Hematopoietic multipotent progenitor cell treated with erythropoietin and hydrocortisone succinate and interleukin-3 and kit ligand, for 17 days (in vitro differentiated cells): ENCODE measurements at places on chromosomes 5 and 9.

GRCh38 chr5:120388016-120388781, 75.9 kb upstream of the PRR16 start:
- no peak for DNase-seq

DNA sequence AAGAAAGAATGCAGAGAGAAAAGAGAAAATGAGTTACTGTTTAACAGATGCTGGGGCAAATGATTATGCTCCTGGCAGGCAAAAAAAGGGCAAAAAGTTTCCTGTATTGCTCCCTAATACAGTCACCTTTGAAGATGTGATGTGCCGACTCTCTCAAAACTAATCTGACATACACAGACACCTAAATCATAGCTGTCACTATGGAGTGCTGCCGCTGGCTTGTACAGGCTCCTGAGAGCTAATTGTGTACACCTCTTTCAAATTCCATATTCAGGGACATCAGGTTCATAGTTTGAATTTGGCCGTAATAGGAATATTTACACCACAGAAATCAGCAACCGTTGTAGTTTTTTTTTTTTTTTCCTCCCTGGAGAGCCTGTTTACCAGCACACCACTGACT, 12.4 kb upstream of the FOCAD start:
- DNase-seq: no peak

GRCh38 chr5:170630226-170630625, 126.4 kb downstream of the KCNIP1 start:
- DNase-seq: no peak

- DNase-seq: no peak
Observed at GRCh38 chr9:3332802-3333201, 193.0 kb downstream of the RFX3 start.

- DNase-seq: no peak
Observed at GRCh38 chr5:77087484-77088261, 588 bp upstream of the ZBED3 start.

- no peak for DNase-seq
Observed at GRCh38 chr5:93349613-93350012, 231.4 kb downstream of the NR2F1-AS1 start.

DNA sequence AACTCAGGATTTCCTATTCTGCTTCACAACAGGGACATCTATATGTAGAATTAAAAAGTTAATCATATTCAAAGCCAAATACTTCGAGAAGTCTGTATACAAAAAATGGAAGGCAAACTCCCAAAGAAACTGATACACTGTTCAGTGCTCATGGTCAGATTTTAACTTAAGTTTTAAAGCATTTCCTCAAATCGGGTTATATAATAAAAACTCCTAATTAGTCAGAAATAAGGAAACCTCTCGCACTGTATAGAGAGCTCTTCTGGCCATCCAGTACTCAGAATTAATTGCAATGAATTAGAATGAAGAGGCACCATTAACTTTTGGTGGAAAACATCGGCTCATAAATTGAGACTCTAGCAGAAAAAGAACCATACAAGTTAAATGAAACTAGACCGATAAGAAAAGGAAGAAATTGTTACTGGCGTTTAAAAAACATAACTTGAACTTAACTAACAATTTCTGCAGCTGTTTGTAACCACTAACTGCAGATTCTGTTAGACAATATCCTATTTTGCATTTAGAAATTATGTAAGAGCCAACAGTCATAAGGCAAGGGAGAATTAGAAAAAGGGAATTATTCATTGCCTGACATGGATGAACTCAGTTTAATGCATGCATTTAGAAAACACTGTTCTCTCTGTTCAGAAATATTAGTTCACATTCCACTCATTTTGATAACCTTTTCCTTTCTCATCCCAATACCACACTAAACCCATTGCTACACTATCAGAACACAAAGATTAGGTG, 96.6 kb downstream of the FNBP1 start:
- no peak for DNase-seq

- DNase-seq: peak; percentile 53
Observed at GRCh38 chr5:171484460-171484899, 65.0 kb downstream of the FGF18 start.

- no peak for DNase-seq
Observed at GRCh38 chr5:94024101-94024500, 282.7 kb upstream of the POU5F2 start.

GRCh38 chr5:97752871-97753270, 569.8 kb upstream of the RIOK2 start:
- no peak for DNase-seq

GRCh38 chr5:123298335-123299030, 124.7 kb downstream of the CEP120 start:
- DNase-seq: no peak

GRCh38 chr9:126558051-126558665, 55.6 kb upstream of the LMX1B start:
- peak; percentile 64 for DNase-seq

DNA sequence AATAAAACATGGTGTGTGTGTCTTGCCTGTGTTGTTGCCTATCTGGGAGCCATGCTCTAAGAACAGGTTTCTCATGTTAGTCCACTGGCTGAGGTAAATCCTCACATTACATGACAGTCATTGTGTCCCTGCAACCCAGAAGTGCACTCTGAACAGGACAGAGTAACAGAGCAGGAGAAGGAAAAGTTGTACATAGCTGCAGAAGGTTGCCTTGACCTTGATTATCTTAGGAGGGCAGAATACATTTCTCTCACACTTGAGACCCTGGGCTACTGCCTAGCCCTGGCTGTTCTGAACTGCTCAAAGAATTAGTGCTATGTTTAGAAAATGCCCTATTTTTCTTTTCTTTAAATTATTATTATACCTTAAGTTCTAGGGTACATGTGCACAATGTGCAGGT, 16.9 kb downstream of the ZNF189 start:
- DNase-seq: no peak

- no peak for DNase-seq
Observed at GRCh38 chr9:104361207-104361606, 142.9 kb upstream of the OR13F1 start.

DNA sequence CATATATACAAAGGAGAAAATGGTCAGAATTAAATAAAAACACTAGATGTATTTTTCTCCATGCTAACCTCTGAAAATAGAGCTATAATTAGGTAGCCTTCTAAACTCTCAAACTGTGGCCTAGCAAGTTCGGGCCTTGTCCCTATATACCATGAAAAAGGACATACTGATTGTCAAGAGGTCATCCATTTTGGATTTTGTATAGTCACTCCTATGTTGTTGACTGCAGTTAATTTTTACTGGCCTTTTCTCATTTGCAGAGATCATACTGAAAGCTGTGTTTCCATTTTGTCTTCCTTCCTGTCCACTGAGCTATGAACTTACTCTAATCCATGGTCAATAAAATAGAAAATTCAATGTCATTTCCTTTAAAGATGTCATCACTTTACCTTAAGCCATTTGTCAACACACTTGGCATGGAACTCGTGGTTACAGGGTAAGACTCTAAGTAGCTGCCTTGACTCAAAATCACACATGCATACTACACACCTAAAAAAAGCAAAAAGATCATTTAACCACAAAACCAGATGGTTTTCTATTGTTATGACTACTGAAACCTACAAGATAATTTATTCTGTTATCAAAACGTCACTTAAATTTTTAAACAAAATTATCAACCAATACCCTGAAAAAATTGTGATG, 58.0 kb downstream of the RNF38 start:
- DNase-seq: no peak

DNA sequence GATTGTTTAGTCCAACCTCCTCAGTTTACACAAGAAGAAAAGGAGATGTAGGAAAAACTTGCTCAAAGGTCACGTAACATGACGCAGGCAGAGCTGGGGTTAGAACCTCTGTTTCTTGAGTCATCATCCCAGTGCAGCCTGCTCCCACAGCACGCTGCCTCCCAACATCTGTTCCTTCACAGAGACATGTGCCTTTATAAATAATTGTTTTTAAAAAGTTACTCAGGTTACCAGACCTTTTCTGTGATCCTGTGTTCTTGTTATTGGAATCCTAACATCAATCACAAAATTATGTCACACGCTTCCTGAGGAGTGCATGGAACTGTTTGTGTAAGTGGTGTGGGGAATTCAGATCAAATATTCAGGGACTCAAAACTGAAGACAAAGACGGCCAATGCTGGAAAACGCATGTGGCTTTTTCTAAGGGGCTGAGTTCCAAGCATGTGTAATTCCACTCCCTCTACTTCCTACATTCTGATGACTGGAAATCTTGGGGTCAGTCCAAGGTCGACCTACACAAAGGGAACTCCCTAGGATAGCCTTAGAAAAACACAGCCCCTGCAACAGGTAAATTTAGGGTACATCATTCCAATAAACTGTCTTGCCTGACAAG, 184.3 kb downstream of the TSSK1B start:
- no peak for DNase-seq

DNA sequence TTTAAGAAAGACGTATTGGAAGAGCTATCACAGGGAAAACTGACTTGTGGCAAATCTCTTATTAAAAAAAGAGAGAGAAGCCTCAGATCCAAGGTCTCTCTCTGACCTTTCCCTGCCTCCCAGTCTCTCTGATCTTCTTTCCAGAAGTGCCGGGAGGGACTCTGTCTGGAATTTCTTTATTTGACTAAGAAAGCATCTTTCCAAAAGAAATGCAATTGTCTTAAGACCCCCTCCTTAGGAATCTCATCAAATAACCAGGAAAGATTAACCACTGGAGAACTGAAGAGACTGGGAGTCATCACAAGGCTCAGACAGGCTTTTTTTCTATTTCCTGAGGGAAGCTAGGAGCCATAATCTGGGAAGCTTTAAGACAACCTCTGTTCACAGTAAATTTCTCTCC, 4.6 kb downstream of the C1QTNF3 start:
- no peak for DNase-seq

DNA sequence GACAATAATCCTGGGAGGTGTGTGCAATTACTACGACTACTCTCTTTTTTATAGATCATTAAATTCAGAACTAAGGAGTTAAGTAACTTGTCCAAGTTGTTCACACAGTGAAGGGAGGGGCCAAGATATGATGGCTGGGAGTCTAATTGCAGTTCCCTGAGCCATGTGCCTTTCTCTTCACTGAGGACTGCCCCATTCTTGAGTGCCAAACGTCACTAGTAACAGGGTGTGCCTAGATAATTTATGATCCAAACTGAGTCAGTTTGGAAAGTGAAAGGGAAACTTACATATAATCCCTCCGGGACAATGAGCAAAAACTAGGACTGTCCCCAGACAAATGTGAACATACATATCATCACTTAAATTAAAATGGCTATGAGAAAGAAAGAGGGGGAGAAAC, 20.2 kb downstream of the IL7R start:
- DNase-seq: no peak
